Stimulated activated naive CD4-positive, alpha-beta T cell treated with Interleukin-2 at 50 U/mL for 16 hours (primary cell): ENCODE measurements at places on chromosomes 1 and 21.

DNA sequence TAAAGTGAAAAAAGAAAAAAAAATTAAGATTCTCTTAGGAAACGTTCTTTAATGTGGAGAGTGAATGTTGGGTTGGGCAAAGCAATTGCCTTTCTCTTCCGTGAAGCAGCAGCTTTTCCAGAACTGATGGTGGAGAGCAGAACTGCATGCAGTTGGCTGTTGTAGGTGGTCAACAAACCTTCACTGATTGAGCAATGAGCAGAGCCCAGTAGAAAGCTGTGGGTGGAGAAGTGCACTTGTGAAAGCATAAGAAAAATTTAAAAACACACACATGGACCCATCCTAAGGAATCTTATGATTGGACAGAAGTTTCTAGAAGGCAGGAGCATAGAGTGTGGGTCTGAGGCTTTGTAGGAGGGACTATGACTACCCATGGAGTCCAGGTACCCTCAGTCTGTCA is 4.5 kb downstream of the PRELP start:
- DNase-seq, result no peak

DNA sequence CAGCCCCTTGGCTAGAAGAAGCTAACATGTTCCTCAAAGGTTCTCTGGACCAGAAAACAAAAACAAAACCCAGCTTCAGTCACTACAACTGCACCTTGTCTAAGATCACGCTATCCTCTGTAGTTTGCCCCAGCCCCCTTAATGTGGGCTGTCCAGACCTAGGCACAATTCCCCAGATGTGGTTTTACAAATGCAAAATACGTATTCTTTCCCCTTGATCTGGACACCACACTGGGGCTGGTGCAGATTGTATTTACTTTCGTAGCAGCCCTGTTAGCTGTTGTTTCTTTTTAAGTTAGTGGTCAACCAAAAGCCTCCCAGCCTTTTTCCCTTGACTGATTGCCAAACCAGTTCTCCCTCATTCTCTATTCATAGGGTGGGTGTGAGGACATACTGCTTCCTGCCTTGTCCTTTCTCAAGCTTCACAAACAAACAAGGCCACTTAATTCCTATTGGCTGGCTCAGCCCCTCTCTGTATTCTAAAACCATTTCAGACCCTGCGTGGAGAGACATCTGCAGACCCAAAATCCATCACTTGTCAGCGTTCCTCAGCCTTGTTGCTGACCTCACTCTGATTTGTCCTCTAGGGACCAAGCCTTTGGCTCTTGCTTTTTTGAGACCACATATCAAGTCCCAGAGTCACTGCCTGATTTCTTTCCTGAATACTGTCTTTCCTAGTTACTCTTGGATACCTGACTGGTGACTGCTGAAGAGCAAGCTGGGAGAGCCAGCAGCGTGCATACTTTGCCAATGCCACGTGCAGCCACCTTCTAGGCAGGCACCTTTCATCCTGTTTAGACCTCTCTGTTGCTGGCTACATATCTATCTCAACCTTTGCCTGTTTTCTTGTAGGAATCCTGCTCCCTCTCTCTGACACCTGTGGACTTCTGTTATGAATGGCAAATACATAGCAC is 96.4 kb upstream of the RAB3GAP2 start:
- DNase-seq, result no peak

GRCh38 chr1:77399250-77400086 is 117.6 kb downstream of the AK5 start:
- no peak for DNase-seq

DNA sequence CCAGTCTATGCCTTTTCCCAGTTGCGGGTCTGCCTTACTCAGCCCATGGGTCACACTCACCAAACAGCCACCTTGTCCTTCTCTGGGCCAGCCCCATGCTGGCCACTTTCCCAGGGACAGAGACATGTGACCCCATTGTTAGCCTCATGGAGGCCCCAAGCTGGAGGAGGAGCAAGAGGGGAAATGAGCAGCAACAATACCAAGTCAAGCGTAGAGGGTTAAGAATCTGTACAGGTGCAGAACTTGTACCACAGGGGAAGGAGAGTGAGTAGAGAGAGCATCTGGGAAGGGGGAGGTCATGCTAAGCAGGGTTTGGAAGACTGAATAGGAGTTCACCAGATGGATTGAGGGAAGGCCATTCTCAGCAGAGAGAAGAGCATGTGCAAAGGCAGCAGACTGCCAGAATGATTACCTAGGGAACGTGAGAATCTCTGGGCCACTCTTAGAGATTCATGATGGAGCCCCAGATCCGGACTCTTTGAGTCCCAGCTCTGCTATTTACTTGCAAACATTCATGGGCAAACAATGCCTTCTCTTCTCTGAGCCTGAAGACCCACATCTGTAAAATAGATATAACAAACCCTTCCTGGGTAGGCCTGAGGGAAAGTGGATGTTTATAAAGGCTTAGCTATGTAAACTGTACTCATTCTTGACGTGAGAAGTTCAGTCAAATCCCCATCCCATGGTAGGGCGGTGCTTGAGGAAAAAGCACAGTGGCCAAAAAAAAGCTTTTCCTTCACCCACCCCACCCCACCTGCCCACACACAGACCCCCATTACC is 2.8 kb upstream of the SLC2A1 start:
- DNase-seq, result no peak

DNA sequence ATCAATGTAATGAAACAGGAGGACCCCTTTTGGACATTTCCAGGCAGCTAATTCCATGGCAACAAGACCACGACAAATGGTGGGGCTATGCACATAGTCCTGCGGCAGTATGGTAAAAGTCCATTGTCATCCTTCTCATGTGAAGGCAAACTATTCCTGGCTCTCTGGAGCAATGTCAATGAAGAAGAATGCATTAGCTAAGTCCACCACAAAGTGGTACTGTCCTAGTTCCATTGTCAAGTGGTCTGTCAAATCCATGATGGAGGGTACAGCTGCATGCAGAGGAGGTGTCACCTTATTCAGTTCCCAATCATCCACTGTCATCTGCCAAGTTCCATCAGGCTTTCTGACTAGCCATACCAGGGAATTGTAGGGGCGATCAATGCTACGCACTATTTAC is 110.1 kb downstream of the GDAP2 start:
- no peak for DNase-seq

DNA sequence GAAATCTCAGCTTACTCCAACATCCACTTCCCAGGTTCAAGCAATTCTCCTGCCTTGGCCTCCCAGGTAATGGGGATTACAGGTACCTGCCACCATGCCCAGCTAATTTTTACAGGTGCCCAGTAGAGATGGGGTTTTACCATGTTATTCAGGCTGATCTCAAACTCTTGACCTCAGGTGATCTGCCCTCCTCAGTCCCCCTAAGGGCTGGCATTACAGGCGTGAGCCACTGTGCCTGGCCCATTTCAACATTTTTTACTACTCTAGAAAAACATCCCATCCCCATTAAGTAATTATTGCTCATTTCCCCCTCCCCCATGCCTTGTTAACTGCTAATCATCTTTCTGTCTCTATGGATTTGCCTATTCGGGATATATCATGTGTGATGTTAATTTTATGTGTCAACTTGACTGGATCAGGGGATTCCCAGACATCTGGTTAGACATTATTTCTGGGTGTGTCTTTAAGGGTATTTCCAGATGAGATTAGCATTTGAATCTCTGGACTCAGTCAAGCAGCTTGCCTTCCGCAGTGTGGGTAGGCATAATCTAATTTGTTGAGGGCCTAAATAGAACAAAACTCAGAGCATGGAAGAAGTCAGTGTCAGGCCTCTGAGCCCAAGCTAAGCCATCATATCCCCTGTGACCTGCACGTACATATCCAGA is 33.0 kb upstream of the ZBTB8B start:
- no peak for DNase-seq

DNA sequence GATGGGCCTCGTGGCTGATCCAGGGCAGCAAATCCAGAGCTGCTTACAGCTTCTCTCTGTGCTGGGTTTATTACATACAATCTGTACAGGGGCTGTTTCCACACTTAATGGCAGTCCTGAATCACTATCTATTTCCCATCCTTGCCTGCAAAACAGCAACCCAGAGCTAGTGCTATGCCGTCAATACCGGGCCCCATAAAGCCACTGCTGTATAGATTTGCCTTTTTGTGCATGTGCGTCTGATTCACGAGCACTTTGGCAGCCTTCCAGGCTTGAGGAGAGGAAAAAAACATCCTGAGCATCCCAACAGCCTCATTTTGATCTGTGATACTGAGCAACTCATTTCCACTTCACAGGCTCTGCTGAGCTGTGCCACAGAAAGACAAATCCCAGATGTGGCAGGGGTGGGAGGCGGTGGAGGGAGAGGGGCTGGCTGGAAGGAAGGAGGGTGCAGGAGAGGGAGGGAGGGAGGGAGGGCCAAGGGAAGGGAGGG is 65.2 kb upstream of the TARBP1 start:
- no peak for DNase-seq

DNA sequence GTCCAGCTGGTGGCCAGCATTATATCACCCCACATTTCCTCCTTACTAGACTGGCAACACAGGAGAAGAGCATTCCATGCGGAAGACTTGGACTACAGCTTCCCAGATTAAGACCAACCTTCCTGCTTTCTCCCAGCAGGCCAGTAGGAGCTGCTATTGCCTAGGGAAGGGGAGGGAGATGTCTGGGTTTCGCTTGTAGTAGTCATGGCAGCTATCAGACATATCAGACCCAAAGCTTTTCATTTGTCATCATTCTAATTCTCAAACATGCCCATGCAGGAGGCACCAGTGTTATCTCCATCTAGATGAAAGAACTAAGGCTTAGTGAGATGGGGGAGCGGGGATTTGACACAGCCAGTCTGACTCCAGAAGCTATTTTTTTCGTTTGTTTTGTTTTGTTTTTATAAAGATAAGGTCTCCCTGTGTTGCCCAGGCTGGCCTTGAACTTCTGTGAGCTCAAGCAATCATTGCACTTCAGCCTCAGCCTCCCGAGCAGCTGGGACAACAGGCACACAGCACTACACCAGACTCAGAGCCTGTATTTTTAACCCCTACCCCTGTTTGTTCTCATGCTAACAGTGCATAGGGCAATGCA is 4.5 kb downstream of the PLA2G2A start:
- no peak for DNase-seq

DNA sequence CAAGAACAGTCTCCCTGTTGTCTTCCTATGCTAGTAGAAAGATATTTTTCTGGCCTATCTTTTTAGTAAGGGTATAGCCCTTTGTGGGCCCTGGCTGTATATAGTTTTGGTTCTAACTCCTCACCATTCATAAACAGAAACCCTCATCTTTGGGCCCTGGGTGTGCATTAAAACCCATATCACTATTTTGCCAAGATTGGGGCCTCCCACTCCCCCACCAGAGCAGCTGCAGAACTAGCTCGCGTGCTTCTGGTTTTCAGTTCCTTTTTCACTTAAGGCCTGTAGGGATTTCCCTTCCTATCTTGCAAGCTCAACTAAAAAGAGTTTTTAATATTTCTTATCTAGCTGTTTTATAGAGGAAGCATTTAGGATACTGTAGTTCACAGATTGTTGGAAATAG is 106.4 kb downstream of the RGL1 start:
- no peak for DNase-seq

DNA sequence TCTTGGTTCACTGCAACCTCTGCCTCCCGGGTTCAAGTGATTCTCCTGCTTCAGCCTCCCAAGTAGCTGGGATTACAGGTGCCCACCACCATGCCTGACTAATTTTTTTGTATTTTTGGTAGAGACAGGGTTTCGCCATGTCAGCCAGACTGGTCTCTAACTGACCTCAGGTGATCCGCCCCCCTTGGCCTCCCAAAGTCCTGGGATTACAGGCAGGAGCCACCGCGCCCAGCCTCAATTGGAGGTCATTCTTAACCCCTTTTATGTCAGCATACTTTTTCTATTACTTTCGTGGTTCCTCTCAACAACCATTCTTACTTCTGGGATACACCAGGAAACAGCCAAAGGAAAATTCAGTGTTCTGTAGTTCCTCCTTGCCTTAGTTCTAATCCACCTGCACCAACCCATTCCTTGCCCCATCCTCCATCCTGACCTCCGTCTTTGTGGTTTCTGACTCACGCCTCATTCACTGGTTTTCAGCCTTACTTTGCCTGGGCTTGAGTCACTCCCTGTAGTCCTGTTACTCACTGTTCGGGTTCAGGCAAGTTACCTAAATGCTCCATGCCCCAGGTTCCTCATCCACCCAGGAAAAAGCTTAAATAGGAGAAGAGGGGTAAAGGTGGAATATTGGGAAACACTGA is 12.9 kb upstream of the BCL10 start:
- DNase-seq, result no peak

DNA sequence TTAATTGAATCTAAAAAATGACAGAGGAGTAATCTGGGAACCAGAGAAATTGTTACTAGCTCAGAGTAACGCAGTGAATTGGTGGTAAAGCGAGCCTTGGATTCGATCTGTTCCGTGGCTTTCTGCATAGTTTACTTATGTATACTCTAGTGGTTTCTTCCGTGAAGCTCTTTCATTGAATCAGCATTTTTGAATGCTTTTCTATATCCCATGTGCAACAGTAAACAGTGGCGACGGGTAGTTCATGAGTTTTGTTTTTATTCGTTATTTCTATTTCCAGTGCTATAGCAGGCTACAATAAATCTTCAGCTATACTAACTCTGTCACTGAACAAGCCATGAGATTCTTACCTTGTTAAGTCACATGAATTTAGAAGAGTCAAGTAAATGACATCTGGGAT is 14.5 kb upstream of the MAP3K7CL start:
- no peak for DNase-seq

DNA sequence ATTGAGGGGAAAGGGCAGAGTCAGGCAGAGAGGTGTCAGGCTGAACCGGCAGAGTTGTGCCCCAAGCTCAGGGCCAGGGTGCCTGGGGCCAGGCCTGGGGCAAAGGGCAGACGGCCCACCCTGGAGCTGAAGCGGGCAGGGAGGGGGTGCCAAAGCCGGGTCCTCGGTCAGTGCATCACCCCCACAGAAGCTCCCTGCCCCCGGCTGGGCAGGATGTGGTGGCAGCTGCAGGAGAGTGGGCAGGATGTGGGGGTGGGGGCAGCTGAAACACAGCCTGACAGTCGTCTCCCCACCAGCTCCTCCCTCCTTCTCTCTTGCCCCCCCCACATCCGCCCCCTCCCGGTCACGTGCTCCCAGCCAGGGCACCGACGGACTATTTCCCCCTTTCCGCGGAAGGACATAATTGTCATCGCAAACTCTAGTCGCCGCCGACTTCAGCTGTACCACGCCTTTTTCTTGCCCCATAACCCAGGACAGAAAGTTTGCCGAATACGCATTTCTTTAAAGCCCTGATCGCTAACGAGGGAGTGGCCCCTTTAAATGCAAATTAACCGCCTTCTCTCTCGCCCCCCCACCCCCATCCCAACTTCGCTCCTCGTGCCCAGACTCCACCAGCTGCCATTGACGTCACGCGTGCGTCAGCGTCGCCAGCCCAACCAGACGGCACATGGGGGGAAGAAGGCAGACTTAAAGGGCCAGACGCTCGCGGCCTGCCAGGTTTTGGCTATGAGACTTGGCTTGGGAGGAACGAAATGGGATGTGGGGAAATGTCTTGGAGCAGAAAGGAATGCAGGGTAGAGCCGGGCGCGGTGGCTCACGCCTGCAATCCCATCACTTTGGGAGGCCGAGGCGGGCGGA is 4.5 kb upstream of the MEF2D start:
- DNase-seq, result peak; percentile 98

DNA sequence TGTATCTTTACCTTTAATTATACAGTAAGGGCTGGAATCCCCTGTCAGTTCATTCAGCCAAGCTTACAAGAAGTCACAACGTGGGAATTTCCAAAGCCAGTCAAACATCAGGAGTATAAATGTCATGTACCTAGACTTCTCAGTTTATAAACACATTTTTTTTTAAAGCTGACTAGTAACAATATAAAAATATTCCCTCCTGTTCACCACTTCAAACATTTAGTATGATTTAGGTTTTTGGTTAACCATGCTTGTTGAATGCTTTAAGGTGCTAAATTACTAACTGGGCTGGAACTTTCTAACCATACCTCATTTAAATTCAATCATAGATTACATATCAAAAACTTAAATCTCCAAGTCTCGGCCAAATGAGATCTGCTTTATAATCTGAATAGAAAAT is 44.0 kb downstream of the JAK1 start:
- no peak for DNase-seq
